ENCODE measurements at places on chromosomes 12 and 14.

DNA sequence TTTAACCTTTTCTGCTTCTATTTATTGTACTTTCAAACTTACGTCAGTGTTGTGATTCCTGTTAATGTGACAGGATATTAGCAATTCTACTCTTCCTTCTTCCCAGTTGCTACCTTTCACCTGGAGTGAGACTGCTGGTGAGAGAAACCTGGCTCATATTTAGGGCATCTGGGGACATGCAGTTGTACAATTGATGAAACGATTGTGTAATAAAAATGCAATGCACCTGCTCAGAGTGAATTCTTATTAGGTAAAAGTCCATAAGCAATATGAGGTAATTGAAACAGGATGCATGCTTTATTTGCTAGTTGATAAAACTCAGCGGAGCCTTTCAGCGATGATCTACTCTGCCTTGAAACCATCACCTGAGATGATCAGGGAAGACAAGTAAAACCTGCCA, 116.1 kb upstream of the FBXO33 start:
- DNase-seq: no peak

- DNase-seq: no peak
Observed at GRCh38 chr12:54246011-54246641, 33.8 kb downstream of the CBX5 start.

DNA sequence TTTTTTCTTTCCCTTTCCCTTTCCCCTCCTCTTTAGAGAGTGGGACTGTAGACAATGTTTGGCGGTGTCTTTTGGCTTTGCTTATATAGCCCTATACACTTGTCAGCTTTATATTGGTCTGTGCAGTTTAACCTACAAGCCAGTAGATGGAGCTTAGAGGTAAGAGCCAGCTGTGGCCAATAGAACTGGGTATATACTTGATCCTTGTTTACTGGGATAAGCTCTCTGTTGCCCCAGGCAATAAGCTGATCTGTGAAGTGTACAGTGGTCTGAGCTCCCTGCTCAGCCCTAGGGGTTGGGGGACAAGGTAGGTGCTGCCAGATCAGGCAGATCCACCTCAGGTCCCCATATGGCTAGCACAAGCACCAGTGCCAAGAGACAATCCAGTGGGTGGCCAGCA, 434.1 kb downstream of the NOVA1 start:
- DNase-seq: no peak

DNA sequence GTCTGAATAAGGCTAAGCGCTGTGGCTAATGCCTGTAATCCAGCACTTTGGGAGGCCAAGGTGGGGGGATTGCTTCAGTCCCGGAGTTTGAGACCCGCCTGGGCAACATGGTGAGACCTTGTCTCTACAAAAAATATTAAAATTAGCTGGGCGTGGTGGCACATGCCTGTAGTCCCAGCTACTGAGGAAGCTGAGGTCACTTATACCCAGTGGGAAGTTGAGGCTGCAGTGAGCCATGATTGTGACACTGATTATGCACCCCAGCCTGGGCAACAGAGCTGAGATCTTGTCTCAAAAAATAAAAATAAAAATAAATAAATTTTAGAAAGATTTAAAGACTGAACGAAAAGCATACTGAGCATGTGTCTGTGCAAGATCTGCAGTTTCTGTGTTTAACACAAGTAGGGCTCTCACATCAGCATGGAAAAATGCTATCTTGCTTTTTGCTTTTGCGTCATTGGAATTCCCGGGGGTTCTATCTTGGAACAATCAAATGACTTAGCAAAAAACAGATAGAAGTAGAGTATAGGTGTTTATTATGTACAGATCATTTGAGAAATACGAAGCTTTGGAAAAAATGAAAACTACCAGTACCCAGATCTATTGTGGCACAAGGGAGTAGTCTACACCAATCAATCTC, 161.9 kb downstream of the CAPZA3 start:
- no peak for DNase-seq

GRCh38 chr12:96335270-96335669, 65.0 kb downstream of the CDK17 start:
- DNase-seq: no peak

GRCh38 chr14:76924371-76925096, 98.3 kb downstream of the LRRC74A start:
- DNase-seq: no peak

GRCh38 chr14:59130462-59130861, 58.0 kb upstream of the DAAM1 start:
- no peak for DNase-seq

DNA sequence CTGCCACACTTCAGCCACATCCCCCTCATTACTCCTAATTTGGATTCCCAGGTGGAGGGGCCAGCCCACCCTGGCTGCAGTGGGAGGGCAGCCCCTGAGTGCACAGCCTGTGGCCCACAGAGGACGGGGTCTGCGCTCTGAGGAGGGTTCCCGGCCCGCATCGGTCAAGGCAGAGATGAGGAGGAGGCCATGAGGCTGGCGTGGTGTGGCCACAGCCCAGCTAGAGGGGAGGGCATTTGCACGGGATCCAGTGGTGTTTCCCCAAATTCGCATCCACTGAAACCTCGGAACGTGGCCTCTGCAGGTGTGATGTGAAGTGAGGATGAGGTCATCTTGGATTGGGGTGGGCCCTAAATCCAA, 38.1 kb upstream of the FBRSL1 start:
- no peak for DNase-seq

DNA sequence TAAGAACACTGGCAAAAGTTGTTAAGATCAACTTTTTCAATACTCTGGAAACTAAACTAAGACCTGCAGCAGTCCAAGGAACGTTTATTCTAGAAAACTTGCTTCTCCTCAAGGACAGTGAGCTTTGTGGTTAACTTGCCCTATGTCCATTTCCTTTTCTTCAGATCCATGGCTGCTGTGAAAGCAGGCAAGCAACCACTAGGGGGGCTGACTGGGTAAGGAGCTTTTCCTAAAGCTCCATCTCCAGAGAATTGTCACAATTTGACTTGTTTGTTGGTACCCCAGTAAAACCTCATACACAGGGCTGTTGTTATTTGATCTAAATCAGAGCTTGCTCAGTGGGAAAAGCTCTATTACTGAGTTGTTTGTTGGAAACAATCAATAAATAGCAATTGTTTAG, 10.1 kb upstream of the RPL10L start:
- no peak for DNase-seq

- DNase-seq: no peak
Observed at GRCh38 chr12:88627501-88627900, 47.2 kb upstream of the KITLG start.

GRCh38 chr14:54172114-54172513, 215.5 kb upstream of the BMP4 start:
- DNase-seq: no peak

DNA sequence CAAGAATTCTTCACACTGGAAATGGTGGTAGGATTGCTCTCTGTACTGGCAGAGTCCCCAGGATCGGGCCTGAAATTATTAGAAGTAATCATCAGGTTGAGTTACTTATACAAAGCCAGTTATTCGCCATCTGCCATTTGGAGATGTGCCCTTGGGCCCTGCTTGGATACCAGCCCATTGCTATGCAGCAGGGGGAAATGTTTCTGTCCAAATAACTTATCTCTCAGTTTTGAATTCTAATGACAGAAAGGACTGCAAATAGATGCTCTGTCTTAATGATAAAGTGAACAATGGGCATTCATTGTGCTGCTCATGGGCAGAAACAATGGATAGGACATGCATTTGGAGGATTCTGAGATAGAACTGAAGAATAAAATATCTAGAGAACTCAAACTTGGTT, 139.1 kb upstream of the PELI2 start:
- no peak for DNase-seq

DNA sequence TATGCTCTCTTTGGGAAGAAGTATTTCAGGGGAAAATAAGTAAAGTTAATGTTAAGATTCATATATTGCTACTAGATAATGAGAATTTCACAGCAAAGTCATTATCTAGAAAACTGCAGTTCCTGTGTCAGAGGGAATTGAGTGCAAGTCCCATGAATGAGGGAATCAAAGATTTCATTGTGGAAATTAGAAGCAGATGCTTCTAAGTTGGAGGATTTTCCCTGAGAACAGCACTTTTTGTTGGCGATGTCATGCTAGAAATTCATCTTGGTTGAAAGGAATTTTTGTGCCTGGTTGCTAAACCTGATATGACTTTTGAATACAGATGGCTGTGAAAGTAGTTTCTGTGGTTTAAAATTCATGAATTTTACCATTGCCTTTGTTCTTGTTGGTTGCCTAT, 25.6 kb downstream of the FRMD6 start:
- DNase-seq: no peak

Data from activated CD4-positive, alpha-beta memory T cell treated with anti-CD3 and anti-CD28 coated beads, Interleukin-2, amount 10 ng/mL, durations not matched to agents 7 days and 5 days (primary cell).